ENCODE measurements at places on chromosomes 2 and 18. TPM values are rescaled to one million over a fixed set of nuclear protein-coding genes. Genes with fewer than 3 reads are reported as not detected.

Gene MEMO1
- total RNA-seq, result 43.8 TPM

Gene RNU2-63P
- total RNA-seq, result not detected

Gene DSG1
- total RNA-seq, result 0.89 TPM

Gene NT5C1B
- total RNA-seq, result not detected

Gene CNNM3
- 13.5 TPM for total RNA-seq

Gene ZBTB7C
- total RNA-seq, result 2.6 TPM

Gene BCL11A
- 31.6 TPM for total RNA-seq

- peak; percentile 76 for DNase-seq
These were observed 90.5 kb upstream of the MAPK4 start for GRCh38 chr18:50469380-50469781.

DNA sequence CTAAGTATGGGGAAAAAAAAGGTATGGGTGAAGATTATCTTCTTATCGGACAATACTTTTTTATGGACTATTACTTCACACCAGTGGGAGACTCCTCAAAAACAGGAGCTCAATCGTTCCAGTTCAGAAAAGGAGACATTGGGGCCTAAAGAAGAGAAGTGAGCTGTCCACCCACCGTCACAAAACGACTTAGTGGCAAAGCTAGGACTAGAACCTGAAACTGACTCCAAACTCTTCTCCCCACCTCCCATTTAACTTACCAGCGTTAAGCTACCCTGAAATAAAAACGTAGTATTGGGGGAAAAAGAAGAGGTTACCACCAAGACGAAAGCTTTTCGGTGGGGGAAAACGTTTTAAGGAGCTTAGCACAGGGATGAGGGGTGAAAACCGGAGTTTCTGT is 503 bp downstream of the GTF3C3 start:
- DNase-seq, result no peak

DNA sequence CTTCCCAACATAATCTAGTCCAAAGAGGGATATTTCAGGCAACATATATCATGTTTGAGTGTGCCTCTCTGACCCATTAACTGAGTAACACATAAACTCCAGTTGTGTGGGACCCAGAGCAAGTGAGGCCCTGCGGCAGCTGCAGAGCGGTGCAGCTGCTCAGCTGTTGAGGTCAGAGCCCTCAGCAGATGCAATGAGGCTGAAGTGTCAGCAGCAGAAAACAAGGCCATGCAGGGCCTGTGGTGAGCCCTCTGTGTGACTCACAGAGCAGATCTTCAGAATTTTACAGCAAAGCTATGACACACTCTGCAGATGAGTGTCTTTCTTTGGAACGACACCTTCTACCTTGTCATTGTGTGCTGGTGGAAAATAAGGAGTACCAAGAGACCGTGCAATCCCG is 168.5 kb downstream of the CBLN2 start:
- no peak for DNase-seq

- DNase-seq, result no peak
These were observed 70.0 kb downstream of the MBP start for GRCh38 chr18:77062518-77063003.

DNA sequence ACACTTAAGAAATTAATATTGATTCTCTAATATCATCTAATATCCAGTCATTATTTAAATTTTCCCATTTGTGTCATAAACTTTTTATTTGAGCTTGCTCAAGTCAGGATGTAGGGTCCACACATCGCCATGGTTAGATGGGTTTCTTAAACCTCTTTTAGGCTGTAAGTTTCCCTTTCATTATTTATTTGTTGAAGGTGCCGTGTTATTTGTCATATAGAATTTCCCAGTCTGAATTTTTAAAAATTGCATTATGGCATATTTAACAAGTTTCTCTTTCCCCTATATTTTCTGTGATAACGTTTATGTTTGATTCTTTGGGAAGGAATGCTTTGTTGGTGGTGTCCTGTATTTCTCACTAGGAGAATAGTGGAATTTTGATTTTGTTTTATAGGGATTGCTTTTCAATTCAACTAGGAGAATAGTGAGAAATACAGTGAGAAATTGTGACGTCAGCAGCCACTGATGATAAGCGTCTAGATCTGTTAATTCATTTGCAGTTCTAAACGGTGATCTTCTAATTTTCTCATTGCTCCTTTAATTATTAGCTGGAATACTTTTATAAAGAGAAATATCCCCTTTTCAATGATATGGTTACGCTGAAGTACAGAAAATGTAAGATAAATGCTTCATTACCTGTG is 44.6 kb upstream of the AAK1 start:
- DNase-seq, result no peak

GRCh38 chr2:216205486-216205885 is 96.3 kb downstream of the XRCC5 start:
- DNase-seq, result no peak

DNA sequence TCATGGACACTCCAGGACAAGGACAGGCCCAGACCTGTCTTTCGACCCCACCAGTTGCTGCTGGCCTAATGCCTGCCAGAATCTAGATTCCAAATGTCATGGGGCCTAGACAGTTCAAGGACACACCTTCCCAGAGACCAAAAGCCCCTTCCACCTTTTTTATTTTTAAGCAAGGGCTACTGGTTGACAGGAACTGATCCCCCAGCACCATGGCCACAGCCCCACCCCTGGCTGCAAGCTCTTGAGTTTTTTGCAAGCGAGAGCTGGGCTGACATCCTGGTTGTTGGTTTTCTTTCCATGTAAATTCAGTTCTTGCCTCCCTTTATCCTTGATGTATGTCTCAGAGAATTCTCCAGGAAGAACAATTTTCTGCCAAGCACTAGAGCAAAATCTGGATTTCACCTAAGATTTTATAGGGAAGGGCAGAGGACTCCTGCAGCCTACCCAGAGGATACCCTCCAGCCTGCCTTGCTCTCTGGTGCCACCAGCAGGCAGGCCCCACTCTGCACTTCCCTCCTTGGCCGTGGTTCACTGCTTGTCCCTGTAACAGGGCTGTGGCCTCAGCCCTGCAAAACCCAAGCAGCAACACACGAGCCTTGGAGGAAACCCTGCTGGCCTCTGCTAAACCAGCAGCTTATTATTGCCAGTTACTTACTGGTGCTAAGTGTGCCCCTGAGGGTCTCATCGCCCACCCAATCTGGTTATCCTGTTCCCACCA is 97.7 kb downstream of the TWIST2 start:
- peak; percentile 79 for DNase-seq

DNA sequence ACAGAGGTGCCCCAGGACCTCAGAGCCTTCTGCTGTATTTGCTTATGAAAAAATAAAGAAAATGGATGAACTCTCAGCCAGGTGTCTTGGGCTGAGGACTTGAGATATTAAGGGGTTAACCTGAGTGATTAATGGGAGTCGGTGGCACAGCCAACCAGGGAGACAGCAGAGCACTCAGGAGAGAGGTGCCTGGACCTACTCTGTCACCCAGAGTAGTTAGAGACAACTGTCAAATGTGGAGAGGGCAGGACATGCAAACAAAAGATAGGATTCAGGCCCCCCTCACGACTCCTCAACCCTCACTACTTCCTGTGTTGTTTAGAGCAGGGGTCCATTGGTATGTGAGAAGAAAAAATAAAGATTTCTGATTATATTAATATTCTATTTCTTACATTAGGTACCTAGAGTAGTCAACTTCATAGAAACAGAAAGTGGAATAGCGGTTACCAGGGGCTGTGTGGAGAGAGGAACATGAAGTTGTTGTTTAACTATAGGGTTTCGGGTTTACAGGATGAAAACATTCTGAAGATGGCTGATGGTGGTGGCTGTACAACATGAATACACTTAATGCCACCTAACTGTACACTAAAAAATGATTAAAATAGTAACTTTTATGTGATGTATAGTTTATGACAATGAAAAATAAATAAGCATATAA is 28.6 kb upstream of the CETN1 start:
- DNase-seq, result no peak

- no peak for DNase-seq
These were observed 201.0 kb downstream of the MBD2 start for GRCh38 chr18:54023471-54023870.

DNA sequence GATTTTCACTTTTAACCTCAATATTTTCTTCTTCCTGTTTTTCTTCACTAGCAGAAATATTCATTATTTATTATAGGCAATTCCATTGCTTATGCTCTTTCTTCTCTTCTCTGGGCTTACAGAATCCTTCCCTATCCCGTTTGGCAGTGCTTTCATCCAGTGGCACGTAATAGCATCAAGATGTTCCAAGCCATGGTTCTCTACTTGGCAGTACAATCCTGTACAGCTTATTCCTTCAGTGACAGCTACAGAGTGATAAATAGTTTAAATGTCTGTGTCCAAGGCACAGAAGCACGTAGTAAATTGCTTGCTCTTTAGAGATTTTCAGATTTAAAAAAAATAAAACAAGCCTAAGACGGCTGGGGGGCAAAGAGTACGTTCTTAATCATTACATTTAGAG is 1964.3 kb downstream of the SUCLG1 start:
- no peak for DNase-seq

DNA sequence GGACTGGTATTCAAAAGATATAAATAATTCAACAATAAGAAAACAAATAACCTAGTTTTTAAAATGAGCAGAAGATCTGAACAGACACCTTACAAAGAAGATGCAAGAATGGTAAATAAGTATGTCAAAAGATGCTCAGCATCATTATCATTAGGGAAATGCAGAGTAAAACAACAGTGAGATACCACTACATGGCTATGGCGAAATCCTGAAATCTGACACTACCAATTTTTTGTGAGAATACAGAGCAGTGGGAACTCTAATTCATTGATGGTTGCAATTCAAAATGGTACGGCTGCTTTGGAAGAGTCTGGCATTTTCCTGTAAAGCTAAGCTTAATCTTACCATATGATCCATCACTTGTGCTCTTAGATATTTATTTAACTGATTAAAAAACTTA is 151.8 kb downstream of the UBR3 start:
- DNase-seq, result no peak

DNA sequence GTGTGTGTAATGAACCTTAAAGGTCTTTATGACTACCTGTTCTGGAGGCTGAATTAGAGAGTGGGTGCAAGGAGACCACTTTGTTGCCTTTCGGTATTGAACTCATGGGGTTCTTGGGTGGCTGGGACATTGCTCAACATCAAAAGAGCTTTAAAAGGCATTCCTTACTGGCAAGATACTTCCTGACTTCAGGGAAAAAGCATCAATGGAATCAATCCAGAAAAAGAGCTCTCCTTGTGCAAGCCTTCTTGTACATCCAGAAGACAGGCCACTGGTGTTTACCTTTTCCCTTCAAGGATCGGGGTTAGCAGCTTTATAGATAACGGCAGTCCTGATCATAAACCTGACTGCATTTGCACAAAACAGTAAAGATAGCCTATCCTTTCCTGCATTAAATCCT is 9.5 kb downstream of the PNO1 start:
- no peak for DNase-seq

DNA sequence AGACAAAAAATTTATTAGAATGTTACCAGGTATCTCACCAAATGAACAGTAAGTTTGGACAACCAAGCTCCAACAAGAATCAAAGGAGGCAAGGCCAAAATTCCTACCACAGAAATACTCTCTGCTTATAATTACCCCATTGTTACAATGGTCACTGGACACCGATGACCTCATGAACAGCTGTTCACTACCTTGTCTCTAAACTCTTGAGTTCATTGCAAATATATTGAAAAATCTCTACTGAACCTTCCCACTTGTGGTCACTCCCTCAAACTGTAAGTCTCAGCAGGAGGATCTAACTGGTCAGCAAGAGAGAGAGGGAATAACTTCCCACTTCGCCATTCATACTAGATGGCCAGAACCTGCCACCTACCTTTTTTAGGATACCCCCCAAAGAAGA is 50.0 kb downstream of the ERBB4 start:
- DNase-seq, result no peak

- DNase-seq, result no peak
These were observed 614.5 kb downstream of the IRS1 start for GRCh38 chr2:226184940-226185615.

GRCh38 chr2:102803041-102803896 is 41.4 kb downstream of the TMEM182 start:
- no peak for DNase-seq

DNA sequence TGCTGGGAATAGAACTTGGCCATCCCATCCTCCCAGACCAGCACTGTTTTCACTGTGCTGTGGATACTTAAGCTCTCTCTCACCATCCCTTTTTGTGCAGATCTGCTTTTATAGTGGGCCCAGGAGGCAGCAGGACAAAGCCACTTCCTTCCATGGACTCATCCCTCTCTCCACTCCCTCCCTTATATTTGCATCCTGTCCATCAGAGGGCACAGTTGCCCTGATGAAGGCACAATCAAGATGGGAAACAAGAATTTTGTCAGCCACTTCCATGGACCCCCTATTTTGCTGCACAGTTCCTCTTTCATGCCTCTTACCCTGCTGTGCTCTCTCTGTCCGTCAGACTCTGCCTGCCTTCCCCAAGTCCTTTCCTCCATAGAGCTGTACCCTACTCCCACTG is 338.7 kb downstream of the HRH4 start:
- no peak for DNase-seq

- DNase-seq, result no peak
These were observed 138.1 kb downstream of the B3GNT2 start for GRCh38 chr2:62334009-62334408.

DNA sequence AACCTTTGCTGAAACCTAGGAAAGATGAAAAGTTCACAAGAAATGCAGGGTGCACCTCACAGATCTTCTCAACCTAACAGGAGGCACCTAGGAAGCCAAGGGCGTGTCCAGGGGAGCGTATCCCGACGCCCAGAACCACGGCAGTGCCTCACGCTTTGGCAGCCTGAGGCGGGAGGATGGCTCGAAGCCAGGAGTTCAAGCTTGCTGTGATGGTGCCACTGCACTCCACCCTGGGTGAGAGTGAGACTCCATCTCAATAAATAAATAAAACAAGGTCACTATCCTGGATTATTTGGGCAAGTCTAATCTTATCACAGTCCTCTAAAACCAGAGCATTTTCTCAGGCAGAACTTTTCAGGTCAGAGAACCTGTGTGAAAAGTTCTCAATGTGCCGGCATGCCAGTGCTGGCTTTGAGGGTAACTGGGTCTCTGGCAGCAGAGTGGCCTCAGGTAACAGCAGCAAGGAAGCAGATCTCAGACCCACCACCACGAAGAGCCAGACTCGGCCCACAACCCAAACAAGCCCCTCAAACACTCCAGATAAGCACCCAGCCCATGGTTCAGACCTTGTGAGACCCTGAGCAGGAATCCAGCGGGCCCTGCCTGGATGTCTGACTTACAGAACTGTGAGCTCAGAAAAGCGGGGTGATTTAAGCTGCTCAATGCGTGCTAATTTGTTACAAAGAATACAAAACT is 11.7 kb downstream of the HSBP1L1 start:
- DNase-seq, result no peak

- DNase-seq, result no peak
These were observed 64.5 kb downstream of the ARHGAP28 start for GRCh38 chr18:6793986-6794385.

Data from Right ventricle myocardium superior (tissue), 1 donor.